Glutamatergic neuron (in vitro differentiated cells): ENCODE measurements at places on chromosomes 12 and 14.
A peak's percentile ranks its signal among the peaks of the same experiment; 100 is the strongest.

DNA sequence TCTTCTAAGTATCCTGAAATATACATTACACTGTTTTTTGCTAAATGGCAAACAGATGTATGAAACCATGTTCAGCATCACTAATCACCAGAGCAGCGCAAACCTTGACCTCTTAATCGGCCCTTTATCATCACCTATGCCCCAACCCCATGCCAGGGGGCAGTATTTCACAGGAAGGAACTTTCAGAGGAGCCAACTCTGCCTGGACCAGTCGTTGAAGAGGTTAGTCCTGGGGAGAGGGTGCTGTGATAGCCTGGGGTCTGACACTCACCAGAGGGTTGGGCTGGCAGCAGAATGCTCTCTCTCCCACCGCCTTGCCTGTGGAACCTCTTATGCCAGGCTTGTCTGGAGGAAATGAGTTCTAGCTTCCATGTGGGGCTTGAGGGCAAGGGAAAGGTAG, 411.7 kb downstream of the TMEM117 start:
- peak; percentile 24 for DNase-seq

DNA sequence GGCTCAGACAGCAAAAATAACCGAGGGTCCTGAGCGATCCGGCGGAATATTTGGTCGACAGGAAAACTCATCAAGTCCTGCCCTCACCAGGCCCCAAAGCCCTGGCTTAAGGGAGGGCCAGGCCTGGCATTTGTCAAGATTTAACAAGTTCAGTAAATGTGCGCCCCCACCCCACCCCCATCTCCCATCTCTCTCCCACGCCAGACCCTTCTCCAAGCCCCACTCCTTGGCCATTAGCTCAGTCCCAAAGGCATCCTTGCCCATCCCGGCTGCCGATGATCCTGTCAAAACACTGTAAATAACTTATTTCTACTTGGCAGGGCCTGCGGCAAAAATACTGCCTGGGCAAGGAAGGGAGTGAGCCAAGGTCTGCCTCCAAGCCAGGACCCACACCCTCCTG, 52.8 kb downstream of the ITPK1 start:
- no peak for DNase-seq

GRCh38 chr12:15532364-15532977, 210.2 kb downstream of the PTPRO start:
- DNase-seq = no peak

GRCh38 chr12:63103494-63104131, 47.4 kb downstream of the AVPR1A start:
- no peak for DNase-seq

DNA sequence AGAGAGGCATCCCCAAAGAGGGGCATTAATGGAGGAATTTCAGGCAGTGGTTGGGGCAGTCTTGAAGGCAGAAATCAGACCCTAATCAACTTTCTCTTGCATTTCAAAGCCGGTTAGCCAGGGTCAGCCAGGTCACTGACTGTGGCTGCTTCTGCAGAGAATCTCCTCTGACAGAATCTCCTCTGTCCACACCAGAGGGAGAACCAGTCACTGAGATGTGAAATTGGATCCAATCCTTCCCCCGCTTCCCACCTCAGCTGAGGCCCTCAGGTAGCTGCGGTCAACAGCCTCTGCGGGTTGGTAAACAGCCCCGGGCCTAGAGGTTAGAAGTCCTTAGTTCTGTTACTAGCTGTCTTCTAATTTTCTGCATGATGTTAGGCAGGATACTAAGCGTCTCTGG, 39.8 kb upstream of the NUAK1 start:
- DNase-seq = no peak

DNA sequence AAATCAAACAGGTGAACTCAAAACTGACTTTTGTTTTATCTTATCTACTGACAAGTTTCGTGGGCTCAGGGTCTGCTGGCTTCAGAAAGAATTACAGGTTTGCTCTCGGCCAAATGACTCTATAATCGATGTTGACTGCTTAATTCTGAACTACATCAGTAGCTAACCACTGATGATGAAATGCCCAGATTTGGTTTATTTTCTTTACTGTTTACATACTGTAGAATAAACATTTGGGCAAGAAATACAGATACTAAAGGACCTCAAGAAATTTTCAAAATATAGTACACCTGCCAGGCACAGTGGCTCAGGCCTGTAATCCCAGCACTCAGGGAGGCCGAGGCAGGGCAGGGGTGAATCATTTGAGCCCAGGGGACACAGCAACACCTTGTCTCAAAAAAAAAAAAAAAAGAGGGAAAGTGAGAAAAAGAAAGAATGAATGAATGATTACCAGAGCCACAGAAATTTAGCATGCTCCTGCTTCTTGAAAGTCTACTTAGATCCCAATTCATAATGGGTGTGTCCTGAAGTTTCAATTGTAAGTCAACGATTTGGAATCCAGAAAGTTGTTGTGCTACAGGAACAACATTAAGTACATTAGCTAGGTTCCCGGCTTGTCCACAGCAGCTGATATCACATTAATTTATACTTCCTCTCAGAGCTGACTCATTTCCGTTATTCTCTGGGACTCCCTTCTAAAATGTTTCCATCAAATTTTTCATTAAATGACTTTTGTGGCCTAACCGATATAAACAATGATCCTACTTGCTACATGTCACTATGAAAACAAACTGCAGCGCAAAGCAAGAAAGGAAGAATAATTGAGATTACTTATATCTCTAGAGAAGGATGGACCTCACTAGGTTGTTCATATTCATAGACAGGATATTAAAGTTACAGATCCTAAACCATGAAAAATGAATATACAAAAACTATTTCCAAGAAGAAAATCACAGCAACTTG, 134.3 kb downstream of the MED13L start:
- DNase-seq = no peak

GRCh38 chr12:100027671-100028070, 42.9 kb upstream of the ANKS1B start:
- no peak for DNase-seq

- no peak for DNase-seq
These were observed 36.3 kb upstream of the PPM1A start for GRCh38 chr14:60212503-60213371.

- DNase-seq = no peak
These were observed 32.7 kb upstream of the SMUG1 start for GRCh38 chr12:54221402-54221984.

DNA sequence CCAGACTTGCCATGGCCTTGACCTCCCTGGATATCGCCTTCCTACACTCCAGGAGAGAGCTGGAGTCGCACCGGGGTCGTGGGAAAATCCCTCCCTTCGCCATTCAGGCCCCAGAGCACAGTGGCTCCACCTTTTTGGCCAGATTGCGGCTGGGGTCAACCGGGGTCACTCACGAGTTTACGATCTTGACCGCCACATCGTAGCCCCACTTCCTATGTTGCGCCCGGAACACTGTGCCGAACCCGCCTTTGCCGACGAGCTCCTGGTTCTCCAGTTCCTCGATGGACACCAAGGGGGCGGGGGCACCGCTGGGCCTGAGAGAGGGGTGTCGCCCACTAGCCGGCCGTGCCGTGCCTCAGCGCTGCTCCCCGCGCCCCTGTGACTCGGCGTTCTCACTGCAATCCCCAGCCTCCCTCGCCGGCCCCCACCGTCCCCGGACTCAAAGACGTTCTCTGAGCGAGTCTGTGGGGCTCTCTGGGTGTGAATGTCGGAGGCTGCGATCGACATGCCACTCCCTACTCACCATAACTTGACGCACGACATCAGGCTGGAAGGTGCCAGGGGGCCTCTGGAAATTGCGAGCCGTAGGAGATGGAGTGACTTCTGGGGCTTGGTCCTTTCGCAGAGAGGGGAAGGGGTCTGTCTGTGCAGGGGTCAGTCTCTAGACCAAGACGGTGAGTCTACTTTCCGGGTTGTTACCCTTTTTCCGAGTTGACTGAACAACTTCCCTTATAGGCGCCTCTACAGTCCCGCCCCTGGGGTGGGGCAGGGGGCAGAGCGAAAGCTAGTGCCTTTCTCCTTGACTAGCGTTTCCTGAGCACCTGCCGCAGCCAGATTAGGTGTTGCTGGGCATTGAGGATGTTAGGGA, at the start of gene RIPK3:
Gene RIPK3, minus strand, starts transcription at position 708 of the 868 bp plus-strand sequence. Its CDS starts 165 bp downstream, at position 543.
- peak; percentile 25 for DNase-seq

DNA sequence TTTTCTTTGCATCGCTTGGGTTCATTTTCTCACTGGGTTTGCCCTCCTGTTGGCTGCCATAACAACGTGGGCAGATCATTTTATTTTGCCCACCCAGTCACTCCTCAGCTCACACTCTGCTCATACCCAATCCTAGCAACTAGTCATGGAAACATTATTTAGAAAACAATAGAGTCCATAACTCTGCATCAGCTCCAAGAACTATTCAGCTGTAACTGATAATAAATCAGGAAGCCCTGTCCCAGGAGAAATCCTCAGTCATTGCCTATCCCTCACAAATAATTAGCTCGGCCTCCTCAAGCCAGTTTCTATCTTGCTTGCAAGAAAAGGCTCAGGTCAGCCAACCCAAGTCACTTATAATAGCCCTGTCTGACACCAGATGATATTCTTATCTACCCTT, 43.2 kb downstream of the RTN1 start:
- DNase-seq = no peak

DNA sequence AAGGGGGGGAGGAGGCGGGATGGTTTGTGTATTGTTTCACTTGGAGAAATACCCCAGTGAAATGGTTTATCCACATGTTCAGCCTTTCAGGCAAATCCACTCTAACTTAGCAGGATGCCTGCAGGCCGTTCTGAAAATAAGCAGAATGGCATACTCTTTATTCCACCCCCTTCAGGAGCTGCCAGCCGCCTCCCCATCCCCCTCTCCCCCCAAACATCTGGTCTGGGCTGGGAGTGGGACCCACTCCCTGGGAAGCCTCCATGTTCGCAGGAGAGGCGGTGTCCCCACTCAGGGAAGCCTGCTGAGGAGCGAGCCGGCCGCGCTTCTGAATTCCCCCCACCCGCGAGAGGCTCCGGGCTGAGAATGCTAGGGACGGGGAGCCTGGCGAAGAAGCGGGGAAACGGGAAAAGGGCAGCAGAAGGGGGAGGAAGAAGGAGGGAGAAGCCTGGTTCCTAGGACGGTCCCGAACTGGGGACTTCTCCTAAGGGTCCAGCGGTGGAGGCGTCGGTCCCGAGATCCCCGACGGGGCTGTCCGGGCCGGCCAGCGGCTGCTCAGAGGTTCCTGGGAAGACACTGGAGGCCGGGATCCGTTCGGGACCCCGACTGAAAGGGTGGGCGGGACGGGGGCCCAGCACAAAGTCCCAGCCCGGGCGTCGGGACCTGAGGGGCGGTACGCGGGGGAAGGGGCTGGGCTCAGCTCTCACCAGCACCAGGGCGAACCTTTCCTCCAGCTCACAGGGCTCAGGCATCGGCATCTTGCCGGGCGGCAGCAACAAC, 666 bp downstream of the FMNL3 start:
- DNase-seq = peak; percentile 40

DNA sequence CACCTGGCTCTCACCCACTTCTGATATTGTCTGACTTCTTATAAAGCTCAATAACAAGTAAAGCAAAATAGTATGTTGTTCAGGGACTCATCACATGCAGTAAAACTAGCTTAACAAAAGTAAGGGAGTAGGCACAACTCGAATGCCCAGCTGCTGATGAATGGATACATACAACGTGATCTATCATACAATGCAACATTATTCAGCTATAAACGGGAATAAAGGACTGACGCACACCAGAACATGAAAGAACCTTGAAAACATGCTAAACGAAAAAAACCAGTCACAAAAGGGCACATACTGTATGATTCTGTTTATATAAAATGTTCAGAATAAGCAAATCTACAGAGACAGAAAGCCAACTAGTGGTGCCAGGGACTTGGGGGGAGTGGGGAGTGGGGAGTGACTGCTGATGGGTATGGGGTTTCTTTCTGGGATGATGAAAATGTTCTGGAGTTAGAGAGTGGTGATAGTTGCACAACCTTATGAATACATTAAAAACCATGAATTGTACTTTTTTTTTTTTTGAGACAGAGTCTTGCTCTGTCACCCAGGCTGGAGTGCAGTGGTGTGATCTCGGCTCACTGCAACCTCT, 11.1 kb downstream of the PLBD2 start:
- no peak for DNase-seq

- DNase-seq = no peak
These were observed 131.8 kb downstream of the KITLG start for GRCh38 chr12:88448337-88448915.

- DNase-seq = no peak
These were observed 72.2 kb downstream of the TSPAN8 start for GRCh38 chr12:71085575-71085974.

DNA sequence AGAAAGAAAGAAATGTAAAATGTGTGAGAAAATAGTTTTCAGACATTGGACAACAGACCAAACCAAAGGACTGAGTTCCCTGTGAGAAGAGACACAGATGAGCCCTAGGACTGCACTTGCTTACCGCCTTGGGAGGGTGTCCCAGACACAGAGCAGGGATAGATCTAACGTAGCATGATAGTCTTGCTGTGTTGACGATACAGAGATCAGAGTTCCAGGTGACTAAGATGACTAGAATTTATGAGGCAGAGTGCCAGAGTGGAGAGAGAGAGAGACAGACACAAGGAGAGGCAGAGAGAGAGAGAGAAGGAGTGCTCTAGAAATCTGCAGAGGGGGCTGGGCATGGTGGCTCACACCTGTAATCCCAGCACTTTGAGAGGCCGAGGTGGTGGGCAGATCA, 148.2 kb upstream of the LMNTD1 start:
- DNase-seq = no peak

DNA sequence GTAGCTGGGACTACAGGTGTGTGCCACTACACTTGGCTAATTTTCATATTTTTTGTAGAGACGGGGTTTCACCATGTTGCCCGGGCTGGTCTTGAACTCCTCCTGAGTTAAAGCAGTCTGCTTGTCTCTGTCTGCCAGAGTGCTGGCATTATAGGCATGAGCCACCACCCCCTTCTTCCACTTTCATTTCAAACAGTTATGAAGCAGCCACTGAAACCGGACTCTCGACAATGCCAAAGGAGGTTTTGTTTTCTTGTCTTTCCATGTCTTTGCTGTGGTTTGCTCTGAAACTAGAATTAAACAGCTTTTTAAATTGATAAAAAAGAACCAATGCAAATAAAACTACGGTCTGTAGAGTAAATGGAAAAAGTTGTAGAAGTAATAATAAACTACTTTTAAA, 30.4 kb downstream of the RAP1B start:
- DNase-seq = no peak

GRCh38 chr14:30681752-30682355, 59.7 kb downstream of the SCFD1 start:
- no peak for DNase-seq

DNA sequence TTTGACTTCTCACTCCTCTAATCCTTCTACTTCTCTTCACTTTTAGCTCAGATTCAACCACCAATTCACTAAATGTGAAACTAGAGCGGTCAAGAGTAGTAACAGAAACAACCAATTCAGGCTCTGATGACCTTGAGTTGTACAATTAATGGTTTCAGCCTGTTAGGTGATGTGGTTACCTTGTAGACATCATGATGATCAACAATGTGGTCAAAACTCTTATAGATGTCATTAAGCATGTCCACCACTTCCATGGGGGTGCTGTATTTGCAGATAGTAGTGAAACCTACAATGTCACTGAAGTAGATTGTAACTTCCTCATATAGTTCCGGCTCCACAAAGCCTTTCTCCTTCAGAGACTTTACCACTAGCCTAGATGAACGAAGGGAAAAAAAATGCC, 54.1 kb upstream of the PLBD1 start:
- no peak for DNase-seq
